T47D (cell line): ENCODE measurements at places on chromosomes 7 and 10.

GRCh38 chr7:111735661-111736551 is 173.6 kb upstream of the IMMP2L start:
- peak; percentile 75 for DNase-seq

GRCh38 chr7:86949052-86949778 is 110.2 kb downstream of the ELAPOR2 start:
- DNase-seq, result no peak

GRCh38 chr7:415646-416525 is 103.8 kb downstream of the PDGFA start:
- no peak for DNase-seq

DNA sequence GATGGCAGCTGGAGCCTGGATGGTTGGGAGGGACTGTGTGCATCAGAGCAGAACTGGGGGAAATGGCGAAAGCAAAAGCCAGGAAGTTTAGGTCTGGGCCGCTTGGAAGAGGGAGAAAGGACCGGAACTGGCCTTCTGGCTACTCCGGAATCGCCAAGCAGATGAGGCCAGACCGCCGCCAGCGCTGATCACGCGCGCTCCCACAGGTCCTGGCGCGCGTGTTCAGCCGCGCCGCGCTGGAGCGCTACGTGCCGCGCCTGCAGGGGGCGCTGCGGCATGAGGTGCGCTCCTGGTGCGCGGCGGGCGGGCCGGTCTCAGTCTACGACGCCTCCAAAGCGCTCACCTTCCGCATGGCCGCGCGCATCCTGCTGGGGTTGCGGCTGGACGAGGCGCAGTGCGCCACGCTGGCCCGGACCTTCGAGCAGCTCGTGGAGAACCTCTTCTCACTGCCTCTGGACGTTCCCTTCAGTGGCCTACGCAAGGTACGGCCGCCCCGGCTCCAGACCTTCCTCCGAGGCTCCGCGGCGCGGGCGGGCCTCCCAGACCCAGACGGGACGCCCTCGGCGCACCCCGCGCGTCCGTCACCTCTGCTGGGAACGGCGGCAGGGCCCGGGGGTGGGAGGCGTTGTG is 2.0 kb downstream of the CYP26C1 start:
- no peak for DNase-seq

DNA sequence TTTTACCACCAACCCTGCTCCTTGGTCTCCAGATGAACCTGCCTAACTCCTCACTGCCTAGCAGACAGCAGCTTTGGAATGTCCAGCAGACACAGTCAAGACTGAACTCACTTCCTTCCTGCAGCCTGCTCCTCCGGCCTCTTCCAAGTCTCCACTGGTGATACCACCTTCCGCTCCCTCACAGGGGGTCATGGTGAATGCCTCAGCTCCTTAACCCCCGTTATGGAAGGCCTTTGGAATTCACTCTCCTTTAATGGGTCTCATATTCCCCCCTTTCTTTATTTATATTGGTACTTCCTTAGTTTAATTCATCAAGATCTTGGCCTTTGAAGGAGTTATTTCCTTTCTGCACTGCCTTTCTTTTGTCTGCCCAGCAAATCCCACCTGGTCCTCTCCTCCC is 44.9 kb upstream of the ZNF32 start:
- no peak for DNase-seq

- no peak for DNase-seq
Observed at GRCh38 chr10:113063043-113063967, 113.3 kb downstream of the TCF7L2 start.

DNA sequence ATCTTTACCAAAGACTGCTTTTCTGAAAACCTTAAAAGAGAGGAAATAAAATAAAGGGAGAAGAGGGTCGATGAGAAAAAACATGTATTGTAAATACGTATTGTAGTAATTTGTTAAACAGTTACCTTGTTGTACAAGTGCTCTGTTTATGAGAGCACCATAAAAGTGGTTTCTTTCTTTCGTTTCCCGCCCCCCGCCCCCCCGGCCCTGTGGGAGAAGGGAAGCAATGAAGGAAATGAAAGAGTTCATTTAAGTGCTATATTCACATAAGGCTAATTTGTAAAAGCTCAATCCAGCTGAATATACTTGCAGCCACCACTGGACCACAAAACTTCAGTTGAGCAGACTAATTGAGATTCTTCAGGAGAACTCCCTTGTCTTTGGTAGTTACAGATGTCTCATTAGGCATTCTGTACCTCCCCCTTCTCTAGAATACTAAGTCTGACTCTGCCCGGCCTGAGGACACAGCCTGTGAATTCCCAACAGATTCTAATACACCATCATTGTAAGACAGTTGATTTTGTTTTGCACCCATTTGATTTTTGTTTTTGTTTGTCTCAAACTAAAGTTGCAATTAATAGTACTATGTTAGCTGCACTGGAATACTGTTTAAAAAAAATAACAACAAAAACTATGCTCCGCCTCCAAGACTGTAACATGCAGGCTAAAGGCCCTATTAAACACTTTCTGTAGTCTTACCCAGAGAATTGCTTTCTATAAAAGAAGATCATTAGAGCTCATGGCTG is 124.9 kb downstream of the ARHGAP12 start:
- no peak for DNase-seq

- DNase-seq, result no peak
Observed at GRCh38 chr10:51169111-51169510, 94.8 kb downstream of the PRKG1 start.

- no peak for DNase-seq
Observed at GRCh38 chr10:30456266-30456665, 22.3 kb downstream of the MAP3K8 start.

GRCh38 chr7:4519819-4520520 is 162.1 kb upstream of the FOXK1 start:
- DNase-seq, result no peak

DNA sequence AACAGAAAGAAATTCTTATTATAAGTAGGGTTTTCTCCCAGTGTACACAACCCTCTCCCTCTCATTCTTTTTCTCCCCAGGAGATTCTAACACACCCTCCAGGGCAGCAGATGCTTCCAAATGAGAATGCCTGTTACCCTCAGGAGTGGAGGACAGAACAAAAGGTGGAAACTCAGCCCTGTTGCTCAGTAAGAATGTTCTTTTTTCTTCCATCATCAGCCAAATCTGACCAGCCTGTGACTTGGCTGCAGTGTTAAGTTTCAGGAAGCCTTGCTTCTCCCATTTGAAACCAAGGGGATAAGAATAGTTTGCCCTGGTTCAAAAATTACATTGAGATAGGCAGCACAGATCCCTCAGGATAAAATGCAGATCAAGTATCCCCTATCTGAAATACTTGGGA is 77.5 kb upstream of the EEPD1 start:
- DNase-seq, result no peak

GRCh38 chr7:51234139-51234538 is 82.5 kb downstream of the COBL start:
- DNase-seq, result no peak

DNA sequence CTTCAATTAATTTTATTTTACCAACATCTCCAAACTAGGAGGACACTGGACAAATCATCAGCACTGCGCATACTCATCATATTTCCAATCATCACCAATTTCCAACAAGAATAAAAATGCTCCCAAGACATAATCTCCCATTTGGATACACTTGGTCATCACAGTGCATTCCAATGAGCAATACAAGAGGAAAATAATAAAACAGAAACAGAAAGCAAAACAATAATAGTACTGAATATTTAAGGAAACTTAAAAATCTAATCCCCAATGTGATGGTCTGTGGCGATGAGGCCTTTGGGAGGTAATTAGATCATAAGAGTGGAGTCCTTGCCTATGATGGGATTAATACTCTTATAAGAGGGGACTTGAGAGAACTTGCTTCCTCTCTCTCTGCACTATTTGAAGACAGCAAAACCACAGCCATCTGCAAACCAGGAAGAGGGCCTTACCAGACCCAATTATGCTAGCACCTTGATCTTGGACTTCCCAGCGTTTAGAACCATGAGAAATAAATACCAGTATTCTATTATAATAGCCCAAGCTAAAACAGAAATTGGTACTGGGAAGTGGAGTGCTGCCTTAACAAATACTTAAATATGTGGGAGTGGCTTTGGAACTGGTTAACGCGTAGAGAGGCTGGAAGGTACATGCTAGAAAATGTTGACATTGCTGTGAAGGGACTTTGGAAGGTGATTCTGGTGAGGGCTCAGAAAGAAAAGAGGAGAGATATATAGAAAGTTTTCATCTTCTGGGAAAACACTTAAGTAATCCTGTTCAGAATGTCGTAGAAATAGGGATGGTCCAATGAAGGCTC is 91.5 kb downstream of the JAZF1 start:
- DNase-seq, result no peak

- peak; percentile 49 for DNase-seq
Observed at GRCh38 chr10:94042001-94042833, 48.5 kb downstream of the PLCE1 start.

GRCh38 chr10:65292551-65292950 is 1633.3 kb upstream of the LRRTM3 start:
- no peak for DNase-seq
